OCI-LY7 (cell line): ENCODE measurements at places on chromosomes 3 and 15. TPM values are rescaled to one million over a fixed set of nuclear protein-coding genes. Genes with fewer than 3 reads are reported as not detected.

MAGEL2 gene
- total RNA-seq, result not detected in 2 replicates

CLDN16 gene
- total RNA-seq, result not detected in 2 replicates

CGNL1 gene
- 0.04 TPM in 1 of 2 replicates, not detected in the other for total RNA-seq

TGM4 gene
- total RNA-seq, result not detected in 2 replicates

TRIM42 gene
- not detected in 2 replicates for total RNA-seq

SLC51A gene
- not detected in 2 replicates for total RNA-seq

MB21D2 gene
- total RNA-seq, result not detected in 2 replicates

A4GNT gene
- not detected in 2 replicates for total RNA-seq

GXYLT2 gene
- not detected in 2 replicates for total RNA-seq

GCNT3 gene
- total RNA-seq, result not detected in 2 replicates

SH2D7 gene
- total RNA-seq, result not detected in 2 replicates

NUSAP1 gene
- total RNA-seq, result 293 and 317 TPM in 2 replicates

SPTBN5 gene
- total RNA-seq, result 0.04 and 0.17 TPM in 2 replicates

BFSP2 gene
- total RNA-seq, result 19.2 and 25.1 TPM in 2 replicates

GPR62 gene
- not detected in 2 replicates for total RNA-seq

STRIT1 gene
- not detected in 2 replicates for total RNA-seq

GRIP2 gene
- total RNA-seq, result not detected in 2 replicates

PRR23C gene
- not detected in 2 replicates for total RNA-seq

CCDC80 gene
- total RNA-seq, result 0.28 and 0.59 TPM in 2 replicates

FGF12 gene
- total RNA-seq, result 1.5 and 1.7 TPM in 2 replicates

CD200R1 gene
- total RNA-seq, result 0.17 and 0.25 TPM in 2 replicates

GABRR3 gene
- not detected in 2 replicates for total RNA-seq

DNASE1L3 gene
- total RNA-seq, result 0.61 and 1.3 TPM in 2 replicates

ISL2 gene
- 11.8 and 12.7 TPM in 2 replicates for total RNA-seq

EFCAB12 gene
- total RNA-seq, result 2.5 and 2.6 TPM in 2 replicates

FMN1 gene
- total RNA-seq, result 4.2 and 5.8 TPM in 2 replicates

NR2E3 gene
- total RNA-seq, result not detected in 2 replicates

TMEM108 gene
- total RNA-seq, result not detected in 2 replicates

NEDD4 gene
- 12.7 and 13.5 TPM in 2 replicates for total RNA-seq

DVL3 gene
- total RNA-seq, result 65.6 and 70.4 TPM in 2 replicates

SNURF gene
- 5.5 and 6.8 TPM in 2 replicates for total RNA-seq

SLC9A9 gene
- total RNA-seq, result 7.0 and 9.3 TPM in 2 replicates

SAMD7 gene
- total RNA-seq, result 0.93 and 0.96 TPM in 2 replicates

FETUB gene
- total RNA-seq, result not detected in 2 replicates

C3orf49 gene
- not detected in 2 replicates for total RNA-seq

SCN11A gene
- 0.13 and 0.22 TPM in 2 replicates for total RNA-seq

IL5RA gene
- not detected in 2 replicates for total RNA-seq

SI gene
- not detected in 2 replicates for total RNA-seq

RASA2 gene
- total RNA-seq, result 21.7 and 27.8 TPM in 2 replicates

COL8A1 gene
- 0.10 and 0.20 TPM in 2 replicates for total RNA-seq

ATP8B4 gene
- total RNA-seq, result not detected in 2 replicates

GOLGA6B gene
- 0.53 TPM in 1 of 2 replicates, not detected in the other for total RNA-seq

THAP10 gene
- total RNA-seq, result not detected in 2 replicates

ADCY5 gene
- total RNA-seq, result 0.63 TPM in 1 of 2 replicates, not detected in the other
